ENCODE measurements at places on chromosomes 12 and 14. TPM values are rescaled to one million over a fixed set of nuclear protein-coding genes. Genes with fewer than 3 reads are reported as not detected.

LRRC43 gene
- total RNA-seq: 0.72 TPM

IQSEC3 gene
- not detected for total RNA-seq

KRT74 gene
- total RNA-seq: not detected

IRF2BPL gene
- 22.9 TPM for total RNA-seq

CYP27B1 gene
- 3.2 TPM for total RNA-seq

CLMN gene
- 7.2 TPM for total RNA-seq

DBX2 gene
- total RNA-seq: not detected

TSPAN9 gene
- total RNA-seq: 3.4 TPM

FGF23 gene
- not detected for total RNA-seq

GPR84 gene
- not detected for total RNA-seq

RDH11 gene
- total RNA-seq: 141 TPM
